COLO829 (cell line): ENCODE measurements at places on chromosomes 6 and 20.
A peak's percentile ranks its signal among the peaks of the same experiment; 100 is the strongest.

GRCh38 chr20:47502271-47503239 is 868 bp downstream of the NCOA3 start:
- peak; percentile 42 for DNase-seq

DNA sequence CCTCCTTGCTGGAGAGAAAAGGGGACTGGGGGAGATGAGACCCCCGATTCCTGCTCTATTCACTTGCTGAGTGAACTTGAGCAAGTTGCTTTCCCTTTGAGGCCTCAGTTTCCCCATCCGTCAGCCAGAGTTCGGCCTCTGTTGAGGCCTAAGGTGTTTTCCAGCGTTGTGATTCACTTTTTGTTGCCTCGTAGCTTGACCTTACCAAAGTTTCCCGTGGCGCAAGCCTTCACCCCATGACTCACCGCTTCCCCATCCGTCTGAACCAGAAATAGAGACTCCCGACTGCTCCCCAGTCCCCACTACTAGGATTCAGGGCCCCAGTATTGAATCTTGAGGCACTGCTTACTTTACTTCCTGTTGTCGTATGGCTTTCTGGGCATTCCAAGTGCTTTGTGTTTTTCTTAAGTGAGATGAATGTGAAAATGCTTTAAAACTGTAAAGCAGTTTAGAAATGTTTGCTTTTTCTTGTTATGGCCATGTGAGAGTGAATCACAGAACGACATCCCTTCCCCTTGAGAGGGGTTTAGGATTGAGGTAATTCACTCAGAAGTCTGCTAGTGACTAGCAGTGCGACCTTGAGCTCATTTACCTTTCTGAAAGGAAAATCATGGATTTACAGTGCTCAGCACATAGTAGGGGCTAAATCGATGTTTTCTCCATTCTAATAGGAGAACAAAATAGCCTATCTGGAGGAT is 1.2 kb downstream of the CHMP4B start:
- no peak for DNase-seq

- no peak for DNase-seq
Observed at GRCh38 chr6:22248513-22249308, 48.1 kb downstream of the PRL start.

DNA sequence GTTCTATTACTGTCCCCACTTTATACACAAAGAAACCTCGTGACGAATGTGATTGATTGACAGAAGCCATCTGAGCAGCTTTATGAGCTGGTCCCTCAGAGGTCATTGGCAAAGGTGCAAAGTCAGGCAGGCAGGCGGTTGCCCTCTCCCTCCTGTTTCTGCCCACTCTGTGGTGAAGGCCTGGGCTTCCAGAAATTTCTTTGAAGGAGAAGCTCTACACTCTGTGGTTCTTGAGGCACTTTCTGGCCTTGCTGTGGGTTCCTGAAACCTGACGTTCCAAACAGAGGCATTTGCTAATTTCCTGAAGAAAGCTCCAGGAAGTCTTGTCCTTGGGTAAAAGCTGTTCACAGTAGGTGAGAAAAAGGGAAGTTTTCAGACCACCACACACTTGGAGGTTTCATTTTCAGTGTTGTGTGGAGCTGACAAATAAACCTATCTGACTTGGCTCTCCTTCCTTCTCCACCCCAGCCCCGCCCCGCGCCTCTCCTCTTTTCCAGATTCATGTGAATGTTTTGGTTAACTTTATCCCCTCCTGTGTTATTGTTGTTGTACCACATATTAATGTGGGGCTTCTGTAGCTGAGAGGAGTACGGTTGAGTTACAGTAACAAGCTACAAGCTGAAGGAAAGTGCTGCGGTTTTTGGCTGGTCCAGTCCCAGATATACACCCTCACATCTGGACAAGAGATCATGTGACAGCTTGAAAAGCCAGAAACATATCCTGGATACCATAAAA is 274.1 kb downstream of the CLIC5 start:
- no peak for DNase-seq

GRCh38 chr6:44084231-44085014 is 42.8 kb downstream of the MRPL14 start:
- peak; percentile 64 for DNase-seq
